Pons (tissue), 1 donor: ENCODE measurements at places on chromosomes 11 and 22.

DNA sequence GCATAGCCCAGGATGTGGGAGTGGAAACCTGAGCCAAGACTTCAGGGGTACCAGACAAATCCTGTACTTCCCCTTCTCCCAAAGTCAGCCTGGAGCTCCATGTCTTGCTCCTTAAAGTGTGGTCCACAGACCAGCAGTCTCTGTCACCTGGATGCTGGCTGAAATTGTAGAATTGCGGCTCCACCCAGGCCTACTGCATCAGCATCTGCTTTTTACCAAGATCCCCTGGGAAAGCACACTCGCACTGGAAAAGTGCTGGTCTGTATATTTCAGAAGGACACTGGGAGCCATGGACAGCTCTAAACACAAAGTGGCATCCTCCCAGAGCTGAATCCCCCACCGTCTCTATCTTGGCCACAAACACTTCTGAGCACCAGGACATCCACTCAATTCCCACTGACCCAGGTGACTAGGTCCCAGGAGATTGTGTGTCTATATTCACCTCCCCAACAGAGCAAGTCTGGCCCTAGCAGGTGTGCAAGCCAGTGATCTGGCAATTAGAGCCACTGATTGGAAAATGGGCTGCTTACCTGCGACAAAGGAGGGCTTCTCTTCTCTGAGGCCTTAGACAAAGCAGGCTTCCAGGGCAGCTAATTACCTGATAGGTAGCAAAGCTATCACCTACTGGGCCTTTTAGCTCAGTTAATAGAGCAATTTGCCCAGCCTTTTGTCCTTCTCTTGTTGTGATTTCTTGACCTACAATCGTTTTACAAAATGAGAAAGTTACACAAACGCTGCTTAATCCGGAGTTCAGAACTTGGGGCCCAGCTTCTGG lies 443.3 kb downstream of the MN1 start:
- no peak for DNase-seq

- DNase-seq: no peak
These were observed 73.3 kb downstream of the MRGPRX1 start for GRCh38 chr11:18865951-18866350.

GRCh38 chr11:134045799-134046635 lies 22.9 kb upstream of the JAM3 start:
- DNase-seq: no peak

GRCh38 chr11:126495281-126496220 lies 140.1 kb downstream of the ST3GAL4 start:
- DNase-seq: no peak
